ENCODE measurements at places on chromosomes 2 and 18.

DNA sequence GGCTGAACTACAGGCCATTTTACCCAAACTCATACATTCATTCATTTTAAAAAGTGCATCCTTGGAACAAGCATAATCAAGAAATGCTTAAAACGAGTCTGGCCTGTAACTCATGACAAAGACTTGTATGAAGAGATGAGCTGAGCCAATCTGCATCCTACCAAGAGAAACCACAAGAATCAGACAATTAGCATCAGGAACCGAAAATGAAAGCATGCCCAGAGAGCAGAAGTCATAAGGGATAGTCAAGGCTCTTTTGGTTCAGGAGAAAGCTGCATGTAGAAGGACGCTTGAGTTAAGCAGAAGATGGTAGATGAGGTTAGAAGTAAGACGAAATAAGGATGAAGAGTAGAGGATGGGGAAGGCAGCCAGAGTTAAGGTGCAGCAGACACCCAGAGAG, 137.0 kb upstream of the CTNNA2 start:
- no peak for DNase-seq

GRCh38 chr2:8479298-8479697, 202.6 kb upstream of the ID2 start:
- DNase-seq: no peak

- no peak for DNase-seq
Observed at GRCh38 chr2:230933521-230934180, 8.6 kb upstream of the GPR55 start.

GRCh38 chr2:204401114-204401513, 144.2 kb upstream of the PARD3B start:
- DNase-seq: no peak

DNA sequence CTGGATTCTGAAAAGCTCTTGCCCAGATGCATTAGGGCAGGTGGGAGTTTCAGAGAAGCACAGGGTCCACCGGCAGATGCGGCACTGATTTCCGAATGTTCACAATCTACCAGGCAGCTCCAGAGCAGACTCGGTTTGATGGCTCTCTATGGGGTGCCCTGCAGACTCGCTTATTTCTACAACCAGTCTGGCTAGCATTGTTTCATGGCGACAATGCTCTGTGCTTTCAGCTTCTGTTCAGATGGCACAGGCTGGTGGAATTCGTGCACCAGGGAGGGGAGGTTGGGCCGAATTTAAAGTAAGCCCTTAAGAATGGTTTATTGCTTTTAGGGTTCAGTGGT, 9.9 kb downstream of the MYT1L start:
- DNase-seq: no peak
